ENCODE measurements at places on chromosomes 13 and 19. TPM values are rescaled to one million over a fixed set of nuclear protein-coding genes. Genes with fewer than 3 reads are reported as not detected.

DNA sequence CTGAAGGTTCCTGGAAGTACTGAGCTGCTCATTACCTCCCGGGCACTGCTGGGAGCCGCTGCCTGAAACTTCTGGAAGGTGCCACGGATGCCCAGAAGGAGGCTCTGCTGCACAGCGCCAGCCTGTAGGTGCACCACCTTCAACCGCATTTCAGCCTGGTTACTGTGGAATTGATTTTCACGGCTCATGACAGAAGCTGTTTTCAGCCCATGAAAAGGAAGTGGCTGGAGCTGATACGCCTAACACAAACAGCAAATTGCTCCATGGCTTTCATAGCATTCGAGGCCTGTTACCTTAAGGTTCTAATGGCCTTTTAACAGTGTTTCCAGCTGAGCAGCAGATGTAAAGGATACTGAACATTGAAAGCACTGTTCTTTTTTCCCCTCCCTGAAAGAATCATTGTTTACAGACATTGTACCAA is 22.0 kb downstream of the GPC6 start:
- peaks cover 2% of the 10 kb centered on the region for H3K36me3 ChIP-seq
- no peak overlapping the region for H3K4me3 ChIP-seq
- DNase-seq: peak; percentile 47
- H3K4me1 ChIP-seq: peaks cover 39% of the 10 kb centered on the region
- no peaks in the 10 kb centered on the region for H3K27me3 ChIP-seq

PNMA8C gene
- 0.19 TPM for total RNA-seq

ZNF98 gene
- not detected for total RNA-seq

CACNG7 gene
- 0.18 TPM for total RNA-seq

All from progenitor cell of endocrine pancreas (in vitro differentiated cells).